ENCODE measurements at places on chromosomes 4 and X.

GRCh38 chrX:41802958-41803357 lies 79.0 kb downstream of the GPR82 start:
- DNase-seq, result no peak

- DNase-seq, result no peak
Observed at GRCh38 chr4:52659722-52660261, 691 bp upstream of the USP46 start.

GRCh38 chrX:115251458-115252233 lies 17.8 kb upstream of the LRCH2 start:
- no peak for DNase-seq

- DNase-seq, result no peak
Observed at GRCh38 chr4:81346719-81347118, 125.0 kb downstream of the RASGEF1B start.

- DNase-seq, result no peak
Observed at GRCh38 chrX:123172869-123173268, 11.2 kb upstream of the GRIA3 start.

DNA sequence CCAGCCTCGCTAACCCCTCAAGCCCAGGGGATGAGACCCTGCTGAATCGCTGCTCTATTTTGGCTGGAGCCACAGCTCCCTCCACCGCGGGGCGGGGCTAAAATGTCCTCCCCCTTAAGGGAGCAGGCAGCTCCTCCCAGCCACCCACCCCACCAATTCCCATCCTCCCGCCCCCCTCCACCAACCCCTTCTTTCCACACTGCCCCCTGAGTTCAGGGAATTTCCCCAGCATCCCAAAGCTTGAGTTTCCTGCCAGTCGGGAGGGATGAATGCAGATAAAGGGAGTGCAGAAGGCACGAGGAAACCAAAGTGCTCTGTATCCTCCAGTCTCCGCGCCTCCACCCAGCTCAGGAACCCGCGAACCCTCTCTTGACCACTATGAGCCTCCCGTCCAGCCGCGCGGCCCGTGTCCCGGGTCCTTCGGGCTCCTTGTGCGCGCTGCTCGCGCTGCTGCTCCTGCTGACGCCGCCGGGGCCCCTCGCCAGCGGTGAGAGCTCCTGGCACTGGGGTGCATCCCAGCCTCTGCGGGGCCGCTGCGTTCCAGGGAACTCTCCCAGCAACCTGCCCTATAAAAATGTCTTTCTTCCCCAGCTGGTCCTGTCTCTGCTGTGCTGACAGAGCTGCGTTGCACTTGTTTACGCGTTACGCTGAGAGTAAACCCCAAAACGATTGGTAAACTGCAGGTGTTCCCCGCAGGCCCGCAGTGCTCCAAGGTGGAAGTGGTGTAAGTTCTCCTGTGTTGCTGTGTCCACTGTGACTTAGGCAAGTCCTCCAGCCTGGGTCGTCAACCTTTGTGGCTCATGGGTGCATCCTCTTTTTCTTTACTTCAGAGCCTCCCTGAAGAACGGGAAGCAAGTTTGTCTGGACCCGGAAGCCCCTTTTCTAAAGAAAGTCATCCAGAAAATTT lies at the start of gene CXCL6:
Gene CXCL6, plus strand, starts transcription at position 306 of the 907 bp plus-strand sequence. Its CDS starts 73 bp downstream, at position 379.
- no peak for DNase-seq

DNA sequence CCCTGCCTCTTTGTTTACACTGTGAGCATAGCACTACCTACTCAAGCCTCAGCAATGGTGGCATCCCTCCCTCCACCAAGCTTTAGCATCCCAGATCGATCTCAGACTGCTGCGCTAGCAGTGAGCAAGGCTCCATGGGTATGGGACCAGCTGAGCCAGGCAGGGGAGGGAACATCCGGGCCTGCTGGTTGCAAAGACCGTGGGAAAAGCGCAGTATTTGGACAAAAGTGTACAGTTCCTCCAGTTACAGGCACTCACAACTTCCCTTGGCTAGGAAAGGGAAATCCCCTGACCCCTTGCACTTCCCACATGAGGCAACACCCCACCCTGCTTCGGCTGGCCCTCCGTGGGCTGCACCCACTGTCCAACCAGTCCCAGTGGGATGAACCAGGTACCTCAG lies 26.5 kb downstream of the EGF start:
- DNase-seq, result no peak

GRCh38 chrX:133403984-133404383 lies 11.3 kb downstream of the GPC4 start:
- DNase-seq, result no peak

GRCh38 chr4:184269879-184270430 lies 52.3 kb upstream of the ENPP6 start:
- DNase-seq, result no peak

DNA sequence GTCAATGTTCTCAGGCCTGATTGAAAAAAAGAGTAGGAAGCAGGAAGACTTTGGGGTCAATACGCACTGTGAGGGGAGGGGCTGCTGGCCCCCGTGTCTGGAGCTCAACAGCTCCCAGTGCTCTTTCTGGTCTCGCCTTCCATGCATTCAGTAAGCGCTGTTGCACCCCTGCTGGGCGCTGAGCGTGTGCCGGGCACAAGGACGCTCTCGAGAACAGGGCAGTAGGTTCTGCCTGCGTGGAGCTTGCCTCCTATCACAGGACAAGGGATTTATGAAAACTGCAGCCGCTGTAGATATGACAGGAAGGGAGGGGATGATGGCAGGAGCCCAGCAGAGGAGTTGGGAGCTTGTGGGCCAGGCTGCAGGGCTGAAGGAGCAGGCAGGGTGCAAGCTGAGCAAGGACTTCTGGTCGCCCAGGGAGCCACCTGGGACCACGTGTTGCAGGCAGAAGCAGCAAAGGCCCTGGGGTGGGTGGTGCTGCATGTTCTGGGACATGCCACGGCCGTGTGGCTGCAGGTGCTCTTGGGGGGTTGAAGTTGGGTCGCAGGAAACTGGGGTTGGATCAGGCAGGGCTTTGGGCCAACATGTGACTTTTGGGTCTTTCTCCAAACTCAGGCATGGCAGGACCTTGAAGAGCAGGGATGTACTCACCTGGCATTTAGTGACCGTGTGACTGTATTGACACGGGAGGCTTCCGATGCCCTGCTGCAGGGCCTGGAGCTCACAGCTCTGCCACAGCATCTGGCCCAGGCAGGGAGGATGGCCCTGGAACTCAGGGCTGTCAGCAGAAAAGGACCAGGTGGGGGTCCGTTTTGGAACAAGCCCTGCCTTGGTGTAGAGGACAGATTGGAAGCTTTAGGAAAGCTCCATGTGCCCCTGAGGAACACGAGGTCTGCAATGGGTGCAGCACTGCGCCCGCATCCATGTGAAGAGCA lies 97.9 kb downstream of the CPZ start:
- DNase-seq, result no peak

DNA sequence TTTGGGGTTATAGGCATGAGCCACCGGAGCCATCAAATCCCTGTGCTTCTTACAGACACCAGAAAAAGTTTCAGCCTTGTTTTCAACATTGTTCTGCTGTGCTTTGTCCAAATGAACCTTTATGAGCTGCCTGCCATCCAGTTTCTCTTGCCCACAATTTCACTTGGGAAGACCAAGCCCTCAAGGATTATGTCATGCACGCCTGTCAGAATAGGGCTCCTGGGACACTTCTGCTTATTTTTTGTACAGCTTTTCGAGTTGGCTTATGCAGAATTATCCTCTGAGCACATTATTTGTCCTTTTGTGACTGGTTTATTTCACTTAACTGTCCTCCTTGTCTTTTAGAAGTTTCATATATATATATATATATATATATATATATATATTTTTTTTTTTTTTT lies 16.2 kb downstream of the UBE2K start:
- no peak for DNase-seq

DNA sequence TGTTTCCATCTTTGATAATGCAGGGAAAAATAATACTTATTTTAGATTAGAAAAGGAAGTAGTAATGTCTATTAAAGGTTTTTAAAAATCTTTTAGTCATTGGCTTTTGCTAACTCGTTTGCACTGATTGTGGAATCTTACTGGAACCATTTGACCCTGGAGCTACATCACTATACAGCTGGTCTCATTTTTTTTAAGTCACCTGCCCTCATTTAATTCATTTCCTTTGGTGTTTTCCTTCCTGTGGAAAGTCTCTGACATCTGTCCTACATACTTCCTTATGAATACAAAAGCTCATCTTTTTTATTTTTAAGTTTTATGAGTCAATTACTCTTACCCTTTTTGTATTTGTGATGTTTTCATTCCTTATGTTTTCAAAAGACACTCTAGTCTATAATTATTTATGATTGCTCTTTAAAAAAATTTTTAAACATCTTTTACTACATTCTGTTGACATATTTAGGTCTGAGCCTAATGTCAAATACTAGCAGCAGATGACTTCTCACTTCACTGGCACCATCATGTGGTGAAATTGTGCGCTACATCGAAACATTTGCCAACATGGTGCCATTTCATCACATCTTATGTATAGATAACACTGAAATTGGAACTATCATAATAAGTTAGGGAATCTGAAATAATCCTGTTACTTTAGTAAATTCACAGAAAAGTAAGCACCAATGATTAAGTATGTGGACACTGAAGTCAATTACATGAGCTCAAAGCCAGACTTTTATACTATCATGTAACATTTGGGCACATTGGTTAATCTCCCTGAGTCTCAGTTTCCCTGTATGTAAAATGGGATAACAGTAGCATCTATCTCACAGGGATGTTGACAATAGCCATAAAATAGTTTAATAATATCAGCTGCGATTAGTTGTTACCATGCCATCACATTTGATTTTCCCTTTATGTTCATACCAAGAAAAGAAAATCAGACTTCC lies 9.4 kb upstream of the MMAA start:
- DNase-seq, result peak; percentile 5

- DNase-seq, result no peak
Observed at GRCh38 chr4:65089666-65090065, 580.6 kb downstream of the EPHA5 start.

DNA sequence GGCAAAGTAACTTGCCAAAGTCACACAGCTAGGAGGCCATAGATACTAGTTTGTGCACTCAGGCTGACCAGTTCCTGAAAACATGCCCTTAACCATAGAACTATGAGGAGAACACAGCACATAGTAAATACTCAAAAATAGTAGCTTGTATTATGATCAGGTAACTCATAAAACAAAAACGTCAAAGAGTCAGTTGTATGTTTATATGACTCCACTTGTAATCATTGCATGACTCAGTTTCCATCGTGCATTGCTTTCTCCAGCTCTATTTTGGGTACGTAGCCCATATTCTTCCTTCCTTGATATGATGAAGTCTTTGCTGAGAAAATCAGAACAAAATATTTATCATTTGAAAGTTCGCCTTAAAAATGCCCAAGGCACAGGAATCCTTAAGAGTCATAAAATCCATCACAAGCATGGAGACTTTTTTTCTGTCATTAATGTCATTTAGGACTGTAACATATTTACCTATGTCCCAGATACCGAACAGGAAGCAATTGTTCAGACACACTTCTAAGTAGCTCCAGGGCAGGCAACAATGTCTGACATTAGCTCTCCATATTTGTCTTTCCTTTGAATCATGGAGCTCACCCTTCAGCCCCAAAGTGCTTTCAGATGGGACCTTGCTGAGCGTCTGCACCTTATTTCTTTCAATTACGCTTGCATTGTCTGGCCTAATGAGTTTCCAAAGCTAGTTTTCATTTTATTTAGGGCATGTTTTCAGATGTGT lies 11.2 kb upstream of the MID1 start:
- DNase-seq, result no peak

DNA sequence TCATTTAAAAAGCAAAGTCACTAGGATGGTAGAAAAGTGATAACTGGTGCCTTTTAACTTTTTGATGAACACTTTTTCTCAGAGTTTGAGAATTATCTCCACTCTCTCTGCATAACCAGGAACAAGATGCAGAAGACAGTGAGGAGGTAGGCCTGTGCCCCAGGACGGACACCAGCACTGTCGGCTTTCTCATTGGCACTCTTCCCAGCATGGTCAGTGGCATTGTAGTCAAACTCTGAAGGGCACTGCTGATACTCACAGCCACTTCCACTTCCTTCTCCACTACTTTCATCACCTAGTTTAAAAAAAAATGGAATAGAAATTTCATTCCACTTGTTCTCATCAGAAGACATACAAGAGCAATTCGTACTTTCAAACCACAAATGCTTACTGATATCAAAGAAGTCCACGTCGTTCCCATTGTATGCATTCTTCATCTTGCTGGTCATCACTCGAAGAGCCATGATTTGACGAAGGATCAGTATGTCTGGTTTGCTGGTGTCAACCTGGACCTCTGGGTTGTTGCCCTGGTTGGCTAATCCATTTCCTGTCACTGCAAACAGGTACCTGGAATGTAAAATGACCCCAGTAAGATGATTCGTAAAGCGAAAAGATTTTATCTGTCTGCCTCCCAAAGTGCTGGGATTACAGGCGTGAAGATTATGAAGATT lies 84.8 kb upstream of the TFDP3 start:
- no peak for DNase-seq

- DNase-seq, result no peak
Observed at GRCh38 chrX:101397779-101398178, 7.0 kb downstream of the RPL36A start.

- DNase-seq, result no peak
Observed at GRCh38 chr4:137601934-137602333, 69.6 kb upstream of the PCDH18 start.

DNA sequence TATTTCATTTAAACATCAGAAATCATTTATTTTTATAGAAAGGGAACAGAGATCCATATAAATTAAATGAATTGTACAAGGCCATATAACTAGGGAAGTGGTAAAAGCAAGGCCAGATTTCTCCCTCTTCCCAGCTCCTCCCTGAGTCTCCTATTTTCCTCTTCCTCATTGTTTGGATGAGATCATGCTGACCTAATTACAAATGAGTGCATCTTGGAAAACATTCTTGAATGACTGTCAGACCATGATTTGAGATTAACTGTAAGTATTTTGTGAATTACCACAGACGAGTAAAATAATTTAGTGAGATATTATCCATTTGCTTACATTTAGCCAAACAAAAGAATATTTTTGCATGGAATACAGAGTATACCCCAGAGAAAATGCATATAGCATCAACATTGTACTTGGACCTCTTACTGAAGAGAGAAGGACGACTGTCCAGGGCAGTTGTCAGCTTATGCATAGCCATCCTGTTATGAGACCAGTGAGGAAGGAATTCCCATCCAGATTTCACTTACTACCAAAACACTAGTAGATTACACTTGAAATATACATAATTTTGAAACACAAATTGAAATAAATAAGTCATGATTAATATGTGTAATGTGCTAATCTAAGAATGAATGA lies 47.3 kb downstream of the SLAIN2 start:
- DNase-seq, result no peak

Data from T-helper 22 cell (primary cell).